ENCODE measurements at places on chromosomes 5 and 9.

DNA sequence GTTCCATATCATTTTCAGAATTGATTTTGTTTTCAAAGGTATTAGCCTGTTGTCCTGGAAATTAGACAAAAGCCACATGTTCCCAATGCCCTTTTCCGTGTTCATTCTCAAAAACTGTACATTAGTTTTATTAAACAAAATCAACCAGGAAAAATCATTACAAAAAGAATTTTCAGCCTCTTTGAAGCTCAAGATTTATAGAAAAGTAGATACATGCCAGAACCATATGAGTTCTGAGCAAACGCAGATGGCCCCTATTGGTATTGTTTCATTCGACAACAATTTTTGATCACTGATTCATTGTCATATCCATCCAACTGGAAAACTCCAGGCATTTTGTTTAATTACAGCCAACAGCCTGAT lies 148.5 kb upstream of the GRAMD2B start:
- no peak for DNase-seq

DNA sequence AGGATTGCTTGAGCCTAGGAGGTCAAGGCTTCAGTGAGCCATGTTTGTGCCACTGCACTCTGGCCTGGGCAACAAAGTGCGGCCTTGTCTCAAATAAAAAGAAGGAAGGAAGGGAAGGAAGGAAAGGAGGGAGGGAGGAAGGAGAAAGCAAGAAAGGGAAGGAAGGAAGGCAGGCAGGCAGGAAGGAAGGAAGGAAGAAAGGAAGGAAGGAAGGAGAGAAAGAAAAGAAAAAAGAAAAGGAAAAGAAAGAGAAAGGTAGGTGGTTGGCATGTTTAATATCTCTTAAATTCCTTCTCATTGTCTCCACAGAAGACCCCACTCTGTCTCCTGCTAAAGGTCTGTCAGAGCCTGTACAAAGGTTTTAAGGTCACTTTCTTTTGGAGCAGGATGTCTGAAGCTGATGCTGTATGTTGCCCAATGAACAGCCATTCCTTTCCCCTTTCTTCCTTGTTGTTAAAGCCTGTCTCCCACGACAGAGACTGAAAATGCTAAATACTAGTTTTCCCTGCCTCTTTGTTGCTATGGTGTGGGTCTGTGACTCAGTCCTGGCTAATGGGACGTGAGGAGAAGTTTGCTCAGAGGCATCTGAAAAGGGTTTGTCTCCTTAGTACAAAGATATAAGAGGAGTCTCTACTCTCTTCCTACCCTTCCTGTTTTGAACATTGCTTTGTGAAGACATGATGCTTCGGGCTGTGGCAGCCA lies 213.3 kb downstream of the PCSK1 start:
- DNase-seq = peak; percentile 5

DNA sequence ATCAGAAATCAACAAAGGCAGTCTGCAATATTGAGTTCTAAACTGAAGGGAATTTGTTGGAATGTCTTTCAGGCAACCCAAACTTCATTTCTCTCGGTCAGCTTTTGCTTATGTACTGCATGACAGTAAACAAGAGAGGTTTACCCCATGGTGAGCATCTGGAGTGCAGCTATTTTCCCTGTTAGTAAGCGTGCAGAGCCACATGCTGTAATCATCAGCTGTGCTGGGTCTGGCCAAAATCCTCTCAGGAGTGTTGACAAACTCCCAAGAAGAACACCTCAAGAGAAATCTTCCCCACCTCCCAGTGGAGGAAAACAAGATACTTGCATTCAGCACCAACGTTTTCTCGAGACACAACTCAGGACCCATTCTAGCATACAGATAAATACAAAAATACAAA lies 83.6 kb upstream of the ADAMTSL1 start:
- no peak for DNase-seq

- no peak for DNase-seq
Observed at GRCh38 chr5:131854134-131854533, 57.3 kb upstream of the FNIP1 start.

DNA sequence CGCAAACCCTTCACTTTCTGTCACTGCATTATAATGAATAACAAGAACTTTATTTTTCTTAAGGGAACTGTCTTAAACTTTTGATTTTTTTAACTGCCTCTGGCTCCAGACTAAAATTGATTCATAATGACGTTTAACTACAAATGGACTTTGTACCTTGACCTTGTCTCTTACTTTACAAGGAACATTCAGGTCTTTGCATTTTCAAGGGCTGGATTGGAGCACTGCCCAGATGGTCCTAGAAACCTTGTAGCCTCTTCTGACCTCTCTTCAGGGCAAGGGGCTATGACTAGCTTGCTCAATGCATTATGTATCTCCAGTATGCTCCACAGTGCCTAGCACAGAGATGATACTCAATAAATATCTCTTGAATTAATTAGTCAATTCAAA lies 612.6 kb upstream of the CLINT1 start:
- DNase-seq = no peak

Measured in stimulated activated CD4-positive, alpha-beta T cell treated with anti-CD3 and anti-CD28 coated beads, Interleukin-15, amount 100 ng/mL, for 24 hours (primary cell).